ENCODE measurements at places on chromosomes 7 and 10.

DNA sequence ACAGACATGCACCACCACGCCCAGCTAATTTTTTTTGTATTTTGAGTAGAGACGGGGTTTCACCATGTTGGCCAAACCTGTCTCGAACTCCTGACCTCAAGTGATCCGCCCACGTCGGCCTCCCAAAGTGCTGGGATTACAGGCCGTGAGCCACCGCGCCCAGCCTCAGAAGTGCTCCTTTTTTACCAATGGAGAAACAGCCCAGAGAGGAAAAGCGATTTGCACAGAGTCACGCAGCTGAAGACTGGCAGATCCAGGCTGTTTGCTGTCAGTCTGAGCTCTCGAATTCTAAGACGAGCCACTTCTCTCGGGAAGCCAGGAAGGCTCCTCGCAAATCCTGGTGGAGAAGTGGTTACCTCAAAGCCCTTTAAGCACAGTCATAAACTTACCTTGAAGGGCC is 57.4 kb upstream of the SDK1 start:
- DNase-seq = no peak

DNA sequence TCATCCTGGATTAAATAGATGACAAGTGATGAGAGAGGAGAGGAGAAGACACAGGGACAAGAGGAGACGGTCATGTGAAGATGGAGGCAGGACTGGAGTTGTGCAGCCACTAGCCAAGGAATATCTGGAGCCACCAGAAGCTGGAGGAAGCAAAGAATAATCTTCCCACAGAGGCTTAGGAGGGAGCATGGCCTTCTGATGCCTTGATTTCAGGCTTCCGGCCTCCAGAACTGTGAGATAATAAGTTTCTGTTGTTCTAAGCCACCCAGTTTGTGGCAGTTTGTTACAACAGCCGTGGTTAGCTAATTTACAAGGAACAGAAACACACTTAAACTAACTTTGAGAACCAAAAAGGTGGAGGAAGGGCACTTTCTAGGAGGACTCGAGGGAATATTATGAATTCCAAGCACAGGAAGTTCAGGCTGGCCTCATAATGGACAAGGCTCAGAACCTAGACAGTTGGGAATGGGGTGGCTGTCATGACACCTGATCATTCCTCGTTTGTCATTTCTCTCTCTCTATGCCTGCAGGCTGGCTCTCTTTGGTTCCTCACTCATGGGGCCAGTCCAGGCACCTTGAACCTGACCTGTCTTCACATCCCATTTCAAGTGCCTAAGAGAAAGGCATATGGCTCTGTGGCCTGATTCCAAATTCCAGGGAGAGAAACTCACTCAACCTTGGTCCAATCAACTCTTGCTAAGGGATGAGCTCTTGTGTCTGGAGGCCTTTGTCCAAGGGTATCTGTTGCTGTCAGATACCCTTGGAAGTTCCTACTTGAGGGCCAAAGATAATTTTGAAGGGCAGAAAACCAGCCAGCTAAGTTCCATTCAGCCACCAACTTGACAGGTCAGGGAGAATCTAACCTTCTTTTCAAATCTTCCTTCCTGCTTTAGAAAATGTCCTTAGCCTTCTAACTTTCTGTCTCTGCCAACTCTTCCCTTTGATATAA is 33.5 kb upstream of the PDZD8 start:
- DNase-seq = no peak

DNA sequence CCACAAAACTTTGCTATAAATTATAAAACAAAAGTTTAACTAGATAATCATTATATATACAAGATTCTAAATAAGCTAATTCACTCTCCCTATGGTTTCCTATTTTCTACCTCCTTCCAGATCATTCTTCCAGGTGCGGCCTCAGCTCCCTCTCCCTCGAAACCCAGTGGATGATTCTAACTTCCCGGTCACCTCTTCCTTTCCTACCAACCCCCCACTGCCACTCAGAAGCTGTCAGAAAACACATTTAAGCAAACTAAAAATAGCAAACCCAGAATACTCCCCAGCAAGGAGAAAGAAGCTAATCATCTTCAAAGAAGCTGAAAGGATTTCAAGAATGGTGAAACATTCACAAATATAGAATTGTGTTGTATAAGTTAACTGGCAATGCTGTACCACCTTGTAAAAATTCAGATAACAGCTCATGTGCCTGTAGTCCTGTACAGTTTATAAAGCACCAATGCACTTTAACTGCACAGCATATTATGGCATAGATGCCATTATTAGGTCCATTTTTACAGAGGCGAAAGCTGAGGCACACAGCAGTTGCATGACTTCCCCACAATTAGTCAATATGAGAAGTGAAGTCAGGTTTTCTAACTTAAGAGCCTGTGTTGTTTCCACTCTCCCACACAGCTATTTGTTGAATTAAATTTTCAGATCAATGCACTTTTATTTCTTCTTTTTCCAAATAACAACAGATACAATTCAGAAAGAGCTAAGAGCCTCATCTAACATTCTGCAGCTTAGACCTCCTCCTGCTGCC is 13.7 kb upstream of the DNTT start:
- DNase-seq = no peak

GRCh38 chr10:77252380-77253146 is 385.0 kb downstream of the KCNMA1 start:
- DNase-seq = no peak

- no peak for DNase-seq
Observed at GRCh38 chr7:43747328-43748105, 11.0 kb upstream of the BLVRA start.

DNA sequence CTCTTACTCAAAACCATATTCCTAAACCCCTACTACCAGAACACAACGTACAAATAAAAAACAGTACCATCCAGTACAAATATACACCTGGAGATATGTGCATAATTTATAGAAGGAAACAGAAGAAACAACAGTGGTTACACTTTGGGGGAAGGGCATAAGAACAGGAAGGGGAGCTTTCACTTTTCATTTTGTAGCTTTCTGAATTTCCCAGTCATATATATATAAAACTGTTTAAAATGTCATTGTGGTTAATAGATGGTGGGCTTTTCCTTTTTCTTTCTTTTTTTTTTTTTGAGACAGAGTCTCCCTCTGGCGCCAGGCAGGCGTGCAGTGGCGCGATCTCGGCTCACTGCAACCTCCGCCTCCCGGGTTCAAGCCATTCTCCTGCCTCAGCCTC is 47.2 kb downstream of the MALSU1 start:
- DNase-seq = no peak

- DNase-seq = no peak
Observed at GRCh38 chr10:76436981-76437380, 1005.6 kb downstream of the LRMDA start.

- DNase-seq = no peak
Observed at GRCh38 chr10:117134056-117134305, 4.1 kb downstream of the VAX1 start.

GRCh38 chr10:84539216-84539615 is 210.8 kb downstream of the CCSER2 start:
- no peak for DNase-seq

GRCh38 chr7:35820858-35821257 is 20.0 kb downstream of the SEPTIN7 start:
- no peak for DNase-seq

DNA sequence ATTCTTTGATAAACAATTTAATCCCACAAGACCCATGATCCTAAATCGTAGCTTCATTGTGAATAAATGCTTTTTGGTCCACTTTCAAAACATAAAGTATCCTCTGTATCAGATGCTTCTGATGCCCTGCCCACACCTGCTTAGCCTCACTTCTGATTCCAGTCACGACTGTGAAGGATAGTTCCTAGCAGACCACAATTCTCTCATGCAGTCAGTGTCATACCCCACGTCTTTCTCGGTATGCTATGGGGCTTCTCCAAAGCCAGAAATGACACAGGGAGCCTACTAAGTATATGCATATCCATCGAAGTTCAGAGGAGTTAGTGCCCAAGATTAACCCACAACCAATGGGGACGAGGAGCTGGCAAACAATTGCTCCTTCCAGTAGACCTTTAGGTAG is 27.6 kb upstream of the CTNNA3 start:
- no peak for DNase-seq

DNA sequence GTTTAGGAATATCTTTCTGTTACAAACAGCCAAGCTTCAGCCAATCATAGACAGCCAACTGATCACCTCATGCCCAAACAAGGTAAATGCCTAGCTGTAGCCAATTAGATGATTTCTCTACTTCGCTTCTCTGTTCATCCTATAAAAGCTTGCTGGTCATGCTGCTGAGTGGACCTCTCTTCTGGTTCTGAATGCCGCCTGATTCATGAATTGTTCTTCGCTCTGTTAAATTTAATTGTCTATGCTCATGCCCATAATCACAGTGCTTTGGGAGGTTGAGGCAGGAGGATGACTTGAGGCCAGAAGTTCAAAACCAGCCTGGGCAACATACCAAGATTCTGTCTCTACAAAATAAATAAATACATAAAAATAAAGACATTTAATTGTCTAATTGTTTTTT is 698.1 kb upstream of the NRP1 start:
- no peak for DNase-seq
